ENCODE measurements at places on chromosomes 12 and 14. TPM values are rescaled to one million over a fixed set of nuclear protein-coding genes. Genes with fewer than 3 reads are reported as not detected.
A peak's percentile ranks its signal among the peaks of the same experiment; 100 is the strongest.

DNA sequence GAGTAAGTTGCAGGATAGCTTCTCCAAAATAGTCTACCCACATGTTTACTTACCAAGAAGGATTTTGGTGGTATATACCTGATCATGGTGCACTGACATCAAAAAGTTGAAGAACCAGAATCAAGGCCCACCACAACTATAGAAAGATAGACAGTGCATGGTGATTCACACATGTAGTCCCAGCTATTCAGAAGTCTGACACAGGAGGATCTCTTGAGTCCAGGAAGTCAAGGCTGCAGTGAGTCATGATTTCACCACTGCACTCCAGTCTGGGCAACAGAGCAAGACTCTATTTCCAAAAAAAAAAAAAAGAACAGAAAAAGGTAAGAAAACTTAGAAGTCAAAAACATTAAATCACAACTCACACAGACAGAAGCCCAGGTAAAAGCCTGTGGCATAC is 422.2 kb upstream of the FOXG1 start:
- no peak overlapping the region for H3K4me3 ChIP-seq
- H3K4me1 ChIP-seq: no peaks in the 10 kb centered on the region
- no peak for DNase-seq
- H3K27me3 ChIP-seq: no peaks in the 10 kb centered on the region
- no peaks in the 10 kb centered on the region for H3K36me3 ChIP-seq
- no peak overlapping the region for H3K27ac ChIP-seq

- H3K36me3 ChIP-seq: no peaks in the 10 kb centered on the region
- DNase-seq: no peak
- peaks cover 3% of the 10 kb centered on the region for H3K27me3 ChIP-seq
- no peak overlapping the region for H3K4me3 ChIP-seq
- H3K4me1 ChIP-seq: no peaks in the 10 kb centered on the region
Measured at GRCh38 chr12:96652870-96653269, 163.5 kb downstream of the CFAP54 start.

DNA sequence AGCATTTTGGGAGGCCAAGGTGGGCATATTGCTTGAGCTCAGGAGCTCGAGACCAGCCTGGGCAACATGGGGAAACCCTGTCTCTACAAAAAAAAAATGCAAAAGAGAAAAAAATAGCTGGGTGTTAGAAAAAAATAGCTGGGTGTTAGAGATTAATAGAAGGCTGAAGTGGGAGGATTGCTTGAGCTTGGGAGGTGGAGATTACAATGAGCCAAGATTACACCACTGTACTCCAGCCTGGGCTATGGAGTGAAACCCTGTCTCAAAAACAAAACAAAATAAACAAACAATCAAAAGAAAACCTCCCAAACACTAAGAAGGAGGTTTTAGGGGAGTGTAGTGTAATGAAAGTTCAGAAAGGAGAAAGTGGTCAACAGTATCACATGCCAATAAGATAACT is 202.1 kb downstream of the FLRT2 start:
- no peak overlapping the region for H3K27ac ChIP-seq
- no peaks in the 10 kb centered on the region for H3K36me3 ChIP-seq
- no peaks in the 10 kb centered on the region for H3K4me1 ChIP-seq

Gene ANKRD13A
- total RNA-seq: 31.5 TPM

- no peak overlapping the region for H3K4me3 ChIP-seq
- DNase-seq: no peak
- H3K4me1 ChIP-seq: no peaks in the 10 kb centered on the region
- H3K27ac ChIP-seq: no peak overlapping the region
- H3K36me3 ChIP-seq: no peaks in the 10 kb centered on the region
- peaks cover 5% of the 10 kb centered on the region for H3K27me3 ChIP-seq
Measured at GRCh38 chr14:32571995-32572866, 243.1 kb downstream of the AKAP6 start.

DNA sequence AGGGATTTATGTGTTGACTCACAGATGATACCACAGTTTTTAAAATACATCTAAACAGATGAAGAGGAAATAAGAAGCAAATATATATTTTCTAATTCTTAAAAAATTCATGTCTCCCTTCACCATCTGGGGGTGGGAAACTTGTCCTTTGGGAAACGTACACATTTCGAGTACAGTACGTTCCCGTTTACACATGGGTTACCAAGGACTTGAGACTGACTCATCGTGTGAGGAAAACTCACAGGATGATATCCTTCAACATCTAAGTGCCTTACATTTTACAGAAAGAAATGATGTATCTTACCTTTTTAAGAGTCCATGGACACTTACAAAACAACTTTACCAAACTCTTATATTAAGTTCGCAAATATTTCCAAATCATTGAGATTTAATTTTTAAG is 16.0 kb upstream of the FBLN5 start:
- peaks cover 3% of the 10 kb centered on the region for H3K36me3 ChIP-seq
- no peak for DNase-seq
- H3K27ac ChIP-seq: no peak overlapping the region
- peaks cover 20% of the 10 kb centered on the region for H3K4me1 ChIP-seq
- H3K4me3 ChIP-seq: no peak overlapping the region

- H3K27me3 ChIP-seq: no peaks in the 10 kb centered on the region
- no peaks in the 10 kb centered on the region for H3K4me1 ChIP-seq
- no peak for DNase-seq
Measured at GRCh38 chr14:44383636-44384035, 123.4 kb downstream of the FSCB start.

DNA sequence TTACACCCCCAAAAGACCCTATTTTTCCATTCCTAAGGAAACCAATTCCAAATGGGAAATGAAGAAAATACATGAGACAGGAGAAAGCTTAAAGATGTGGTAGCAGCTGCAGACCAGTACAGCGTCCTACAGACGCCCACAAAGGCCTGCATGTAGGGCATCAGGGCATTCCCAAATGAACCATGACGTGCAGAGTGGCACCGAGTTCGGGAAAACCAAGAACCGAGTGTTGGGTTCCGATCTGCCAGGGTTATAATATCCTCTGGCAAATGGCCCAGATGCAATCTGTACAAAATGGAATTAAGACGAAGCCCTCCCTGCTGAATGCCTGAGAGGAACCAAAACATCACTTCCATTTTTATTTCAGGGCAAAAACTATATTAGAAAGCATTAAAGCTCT is 34.4 kb upstream of the SELPLG start:
- peaks cover 19% of the 10 kb centered on the region for H3K4me1 ChIP-seq
- H3K27me3 ChIP-seq: no peaks in the 10 kb centered on the region
- H3K27ac ChIP-seq: no peak overlapping the region
- no peaks in the 10 kb centered on the region for H3K36me3 ChIP-seq

Gene SPIC
- total RNA-seq: not detected

DNA sequence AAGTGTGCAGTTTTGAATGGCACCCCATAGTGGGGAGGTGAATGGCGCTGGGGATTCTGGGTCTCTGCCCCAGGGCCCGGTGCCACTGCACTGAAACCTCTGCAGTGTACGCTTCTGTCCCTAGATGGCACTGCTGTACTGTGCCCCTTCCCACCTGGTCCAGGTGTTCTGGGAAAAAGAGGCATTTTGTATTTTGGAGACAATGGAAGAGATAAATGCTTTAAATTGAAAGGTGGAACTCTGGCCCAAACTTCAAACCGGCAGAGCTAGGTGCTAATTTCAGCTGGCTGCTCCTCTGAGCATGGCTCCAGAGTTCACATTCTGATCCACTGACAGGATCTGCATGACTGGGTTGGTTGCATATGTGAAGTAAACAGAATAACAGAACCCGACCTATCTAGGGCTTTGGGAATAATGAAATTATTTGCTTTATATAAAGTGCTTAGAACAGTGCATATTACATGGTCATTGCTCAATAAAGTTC is 52.2 kb downstream of the KRT80 start:
- DNase-seq: peak; percentile 60
- no peaks in the 10 kb centered on the region for H3K27me3 ChIP-seq
- no peaks in the 10 kb centered on the region for H3K4me1 ChIP-seq
- no peak overlapping the region for H3K27ac ChIP-seq
- no peak overlapping the region for H3K4me3 ChIP-seq

DNA sequence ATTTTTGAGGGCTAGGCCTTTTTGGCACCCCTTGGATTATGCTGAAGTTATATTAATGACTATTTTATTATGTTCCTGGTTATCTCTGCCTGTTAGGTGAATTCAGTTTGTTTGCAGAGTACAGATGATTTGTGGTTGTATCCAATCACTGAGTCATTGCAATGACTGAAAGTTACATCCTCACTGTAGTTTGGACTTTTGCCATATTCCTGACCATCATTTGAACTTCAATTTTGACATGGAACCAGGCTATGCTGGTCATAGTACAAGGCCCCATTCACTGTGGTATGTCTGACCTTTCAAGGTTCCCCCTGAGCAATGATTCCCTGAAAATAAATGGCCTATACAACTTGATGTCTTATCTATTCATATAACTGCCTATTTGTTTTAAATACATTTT is 621.0 kb downstream of the CCER1 start:
- H3K27me3 ChIP-seq: peaks cover 1% of the 10 kb centered on the region
- no peaks in the 10 kb centered on the region for H3K4me1 ChIP-seq
- no peak overlapping the region for H3K4me3 ChIP-seq
- DNase-seq: no peak
- H3K27ac ChIP-seq: no peak overlapping the region

GRCh38 chr12:49870501-49871262 is 27.8 kb upstream of the BCDIN3D start:
- H3K27me3 ChIP-seq: no peaks in the 10 kb centered on the region
- no peak overlapping the region for H3K27ac ChIP-seq
- no peaks in the 10 kb centered on the region for H3K4me1 ChIP-seq
- DNase-seq: no peak
- H3K4me3 ChIP-seq: no peak overlapping the region

- DNase-seq: no peak
- H3K36me3 ChIP-seq: no peaks in the 10 kb centered on the region
- no peak overlapping the region for H3K27ac ChIP-seq
- no peaks in the 10 kb centered on the region for H3K27me3 ChIP-seq
- H3K4me3 ChIP-seq: no peak overlapping the region
- no peaks in the 10 kb centered on the region for H3K4me1 ChIP-seq
Measured at GRCh38 chr12:107131832-107132616, 38.7 kb upstream of the CRY1 start.

Gene GSC
- not detected for total RNA-seq

DNA sequence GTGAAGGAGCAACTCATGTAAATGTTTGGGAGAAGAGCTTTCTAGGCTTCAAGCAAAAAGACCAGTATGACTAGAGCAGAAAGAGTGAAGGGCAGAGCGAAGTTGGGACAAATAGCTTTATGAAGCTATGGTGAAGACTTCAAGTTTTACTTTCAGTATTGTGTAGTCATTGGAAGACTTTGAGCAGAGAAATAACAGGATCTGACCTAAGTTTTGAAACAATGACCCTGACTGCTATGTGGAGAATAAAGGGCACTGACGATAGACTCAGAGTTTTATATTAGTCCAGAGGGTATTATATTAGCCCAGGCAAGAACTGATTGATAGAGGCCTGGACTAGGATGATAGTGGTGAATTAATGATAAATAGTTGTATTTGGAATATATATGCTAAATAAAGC is 187.3 kb downstream of the KTN1 start:
- no peak for DNase-seq
- no peaks in the 10 kb centered on the region for H3K36me3 ChIP-seq
- no peak overlapping the region for H3K4me3 ChIP-seq

- no peaks in the 10 kb centered on the region for H3K36me3 ChIP-seq
- no peak for DNase-seq
- no peak overlapping the region for H3K4me3 ChIP-seq
- no peak overlapping the region for H3K27ac ChIP-seq
- H3K27me3 ChIP-seq: no peaks in the 10 kb centered on the region
Measured at GRCh38 chr14:67987606-67988005, 168.0 kb downstream of the RAD51B start.

- H3K27ac ChIP-seq: no peak overlapping the region
- DNase-seq: no peak
- H3K36me3 ChIP-seq: no peaks in the 10 kb centered on the region
- H3K27me3 ChIP-seq: no peaks in the 10 kb centered on the region
- no peaks in the 10 kb centered on the region for H3K4me1 ChIP-seq
- no peak overlapping the region for H3K4me3 ChIP-seq
Measured at GRCh38 chr12:39835517-39836489, 216.2 kb upstream of the ABCD2 start.

- H3K4me3 ChIP-seq: no peak overlapping the region
- H3K4me1 ChIP-seq: peaks cover 7% of the 10 kb centered on the region
- H3K27ac ChIP-seq: no peak overlapping the region
- H3K36me3 ChIP-seq: no peaks in the 10 kb centered on the region
- H3K27me3 ChIP-seq: peaks cover 4% of the 10 kb centered on the region
Measured at GRCh38 chr14:103257211-103257962, 76.7 kb upstream of the EIF5 start.

DNA sequence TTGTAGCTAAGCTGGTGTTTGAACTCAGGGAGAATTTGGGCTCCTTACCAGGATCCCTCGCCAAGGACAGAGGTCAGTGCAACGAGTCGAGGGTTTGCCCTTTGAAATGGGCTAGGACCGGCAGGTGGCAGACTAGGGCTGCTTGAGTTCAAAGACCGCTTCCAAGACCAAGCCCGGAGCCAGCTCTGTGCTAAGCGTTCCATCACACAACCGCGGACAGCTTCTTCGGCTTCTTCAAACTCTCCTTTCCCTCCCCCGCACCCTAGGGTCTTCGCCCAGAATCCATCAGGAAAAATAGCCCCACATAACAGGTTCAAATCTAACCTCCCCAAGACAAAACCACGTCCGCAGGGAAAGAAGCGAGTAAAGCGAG is 705 bp upstream of the FLVCR2 start:
- DNase-seq: peak; percentile 88
- H3K36me3 ChIP-seq: no peaks in the 10 kb centered on the region
- H3K4me1 ChIP-seq: peaks cover 22% of the 10 kb centered on the region
- peak overlapping the region; percentile 82 for H3K4me3 ChIP-seq
- no peaks in the 10 kb centered on the region for H3K27me3 ChIP-seq

Gene CLIP1
- 51.3 TPM for total RNA-seq

- H3K4me3 ChIP-seq: no peak overlapping the region
- DNase-seq: no peak
- H3K4me1 ChIP-seq: peaks cover 50% of the 10 kb centered on the region
Measured at GRCh38 chr14:65840118-65840751, 427.7 kb downstream of the FUT8 start.

Gene SARNP
- total RNA-seq: 100 TPM

DNA sequence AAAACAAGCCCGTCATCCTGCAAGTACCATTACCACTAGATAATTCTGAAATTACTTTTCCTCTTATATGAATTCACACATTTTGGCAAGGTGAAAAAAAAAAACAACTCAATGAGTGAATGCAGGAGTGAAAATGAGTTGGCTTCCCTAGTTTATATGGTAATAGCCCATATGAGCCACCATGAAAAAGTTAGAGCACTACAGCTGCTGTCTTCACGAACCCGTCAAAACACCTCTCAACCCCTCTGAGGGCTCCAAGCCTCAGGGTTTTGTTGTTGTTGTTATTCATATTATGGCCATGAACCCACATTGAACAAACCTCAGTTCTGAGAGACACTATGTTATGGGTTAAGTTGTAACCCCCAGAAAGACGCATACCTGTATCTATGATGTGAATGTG is 289.9 kb upstream of the CAND1 start:
- no peaks in the 10 kb centered on the region for H3K36me3 ChIP-seq
- DNase-seq: no peak
- no peaks in the 10 kb centered on the region for H3K27me3 ChIP-seq
- H3K27ac ChIP-seq: no peak overlapping the region

GRCh38 chr12:99131751-99132199 is 486.7 kb downstream of the APAF1 start:
- H3K27me3 ChIP-seq: no peaks in the 10 kb centered on the region
- H3K27ac ChIP-seq: no peak overlapping the region
- H3K36me3 ChIP-seq: no peaks in the 10 kb centered on the region
- DNase-seq: no peak

Gene ST8SIA1
- total RNA-seq: 0.84 TPM
